ENCODE measurements at places on chromosomes 11 and 22.

DNA sequence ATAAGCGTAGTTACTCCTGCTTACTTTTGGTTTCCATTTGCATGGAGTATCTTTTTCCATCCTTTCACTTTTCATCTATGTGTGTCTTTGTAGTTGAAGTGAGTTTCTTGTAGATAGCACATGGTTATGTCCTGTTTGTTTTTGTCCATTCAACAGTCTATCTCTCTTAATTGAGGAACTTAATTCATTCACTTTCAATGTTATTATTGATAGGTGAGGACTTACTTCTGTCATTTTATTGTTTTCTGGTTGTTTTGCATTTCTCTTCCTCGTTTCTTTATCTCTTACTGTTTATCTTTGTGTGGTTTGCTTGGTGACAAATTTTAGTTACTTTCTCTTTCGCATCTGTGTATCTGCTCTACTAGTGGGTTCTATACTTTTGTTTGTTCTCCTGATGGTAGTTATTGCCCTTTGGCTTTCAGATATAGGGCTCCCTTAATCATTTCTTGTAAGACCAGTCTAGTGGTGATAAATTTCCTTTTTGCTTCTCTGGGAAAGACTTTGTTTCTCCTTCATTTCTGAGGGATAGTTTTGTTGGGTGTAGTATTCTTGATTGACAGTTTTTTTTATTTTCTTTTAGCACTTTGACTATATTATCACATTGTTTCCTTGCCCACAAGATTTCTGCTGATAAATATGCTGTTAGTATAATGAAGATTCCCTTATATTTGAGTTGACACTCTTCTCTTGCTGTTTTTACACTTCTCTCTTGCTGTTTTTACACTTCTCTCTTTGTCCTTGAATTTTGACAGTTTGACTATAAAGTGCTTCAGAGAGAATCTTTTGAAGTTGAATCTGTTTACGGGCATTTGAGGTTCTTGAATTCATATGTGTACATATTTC lies 9.0 kb upstream of the RAG1 start:
- no peak for DNase-seq

GRCh38 chr22:26842103-26842502 lies 184.7 kb downstream of the MIAT start:
- DNase-seq = no peak

DNA sequence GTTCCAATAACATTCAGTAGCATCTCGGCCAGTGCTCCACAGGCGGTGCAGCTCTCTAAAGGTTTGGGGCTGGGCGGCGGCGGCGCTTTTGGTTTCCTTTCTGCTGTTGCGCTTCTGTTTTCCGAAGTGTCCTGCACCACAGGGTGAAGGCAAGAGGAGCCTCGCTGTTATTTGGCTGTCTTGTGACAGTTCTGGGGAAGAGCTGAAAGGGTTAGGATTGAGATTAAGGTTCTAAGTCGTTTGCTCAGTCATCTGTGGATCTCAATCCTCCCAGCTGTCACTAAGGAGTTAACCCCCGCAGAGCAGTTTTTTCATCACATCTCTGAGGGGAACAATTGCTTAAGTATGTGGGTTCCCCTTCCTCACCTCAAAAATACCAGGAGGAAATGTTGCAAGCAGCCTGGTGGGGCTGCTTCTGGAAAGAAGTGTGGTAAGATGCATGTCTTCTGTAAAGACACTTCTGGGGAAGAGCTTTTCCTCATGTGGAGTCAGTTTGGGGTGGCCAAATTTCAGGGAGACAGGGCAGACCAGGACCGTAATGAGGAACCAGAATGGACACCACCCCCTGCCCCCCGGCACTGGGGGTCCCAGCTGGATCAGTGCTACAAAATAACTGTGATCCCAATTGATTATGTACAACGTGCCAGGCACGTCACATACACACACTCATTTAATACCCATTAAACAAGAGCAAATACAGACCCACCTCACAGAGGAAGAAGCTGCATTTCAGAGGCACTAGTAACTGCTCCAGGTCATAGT lies 14.2 kb downstream of the TMEM121B start:
- no peak for DNase-seq

- DNase-seq = no peak
These were observed 2.4 kb downstream of the ZC3H12C start for GRCh38 chr11:110095554-110095953.

GRCh38 chr22:50206599-50206998 lies 5.8 kb downstream of the SELENOO start:
- no peak for DNase-seq

GRCh38 chr22:20203552-20204201 lies 52.8 kb upstream of the CCDC188 start:
- DNase-seq = no peak

- DNase-seq = peak; percentile 21
These were observed 58.9 kb downstream of the MYEOV start for GRCh38 chr11:69352715-69353319.

DNA sequence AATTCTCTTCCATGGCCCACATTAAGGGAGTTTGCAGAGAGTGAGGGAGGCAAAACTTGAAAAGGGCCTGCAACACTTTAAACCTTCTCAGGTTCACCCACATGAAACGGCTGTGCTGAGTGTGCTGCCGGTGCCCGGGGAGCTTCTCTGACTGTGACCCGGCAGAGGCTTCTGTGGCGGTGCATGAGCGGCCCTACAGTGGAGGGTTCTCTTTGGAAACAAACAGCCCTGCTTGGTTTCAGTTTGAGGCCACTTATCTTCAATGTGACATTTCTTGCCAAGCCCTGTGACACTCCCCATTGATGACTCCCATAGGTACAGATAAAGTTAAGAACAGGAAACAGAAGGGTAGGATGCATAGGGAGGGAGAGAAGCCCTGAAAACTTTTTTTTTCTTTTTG lies 31.8 kb downstream of the FAM118A start:
- no peak for DNase-seq

- no peak for DNase-seq
These were observed 1.4 kb downstream of the C11orf24 start for GRCh38 chr11:68270196-68271022.

DNA sequence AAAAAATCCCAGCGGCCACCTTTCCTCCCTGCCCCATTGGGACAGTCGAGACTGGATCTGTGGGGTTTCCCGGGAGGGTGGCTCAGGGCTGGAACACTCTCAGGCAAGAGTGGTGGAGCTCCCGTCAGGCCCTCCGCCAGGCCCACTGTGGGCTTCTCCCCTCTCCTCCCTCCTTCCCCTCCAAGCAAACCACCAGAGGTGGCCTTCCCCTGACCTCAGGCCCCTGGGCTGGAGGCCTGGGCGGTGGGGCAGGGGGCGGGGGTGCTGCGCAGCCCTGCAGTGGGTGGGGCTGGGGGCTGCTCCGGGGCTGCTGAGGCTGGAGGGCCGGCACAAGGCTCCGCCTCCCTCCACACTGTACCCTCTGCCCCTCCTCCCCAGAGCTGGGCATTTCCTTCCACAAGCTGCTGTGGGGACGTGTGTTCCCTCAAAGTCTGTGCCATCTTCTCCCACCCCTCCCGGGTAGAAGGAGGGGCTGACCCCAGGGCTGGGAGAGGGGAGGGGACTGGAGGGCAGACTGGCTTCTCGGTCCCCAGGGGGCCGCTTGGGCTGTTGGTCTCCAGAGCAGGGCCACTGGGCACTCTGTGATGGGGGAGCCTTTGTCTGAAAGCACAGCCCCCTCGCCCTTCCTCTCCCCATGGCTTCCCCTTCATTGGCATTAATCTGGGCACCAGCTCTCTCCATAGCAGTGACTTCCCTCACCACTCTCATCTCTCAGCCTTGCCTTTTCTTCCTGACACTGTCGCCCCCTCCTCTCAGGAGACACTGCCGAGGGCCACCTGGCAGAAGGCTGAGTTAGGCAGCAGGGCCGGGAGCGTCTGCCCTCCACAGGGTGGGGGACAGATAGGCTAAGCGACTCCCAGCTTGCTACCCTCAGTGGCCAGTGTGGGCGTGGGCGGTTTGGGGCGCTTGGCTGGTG lies 7.1 kb downstream of the RCOR2 start:
- DNase-seq = no peak

GRCh38 chr11:104549019-104549418 lies 349.2 kb downstream of the CASP12 start:
- DNase-seq = no peak

- no peak for DNase-seq
These were observed 43.0 kb upstream of the ZBED5 start for GRCh38 chr11:10900681-10901415.

DNA sequence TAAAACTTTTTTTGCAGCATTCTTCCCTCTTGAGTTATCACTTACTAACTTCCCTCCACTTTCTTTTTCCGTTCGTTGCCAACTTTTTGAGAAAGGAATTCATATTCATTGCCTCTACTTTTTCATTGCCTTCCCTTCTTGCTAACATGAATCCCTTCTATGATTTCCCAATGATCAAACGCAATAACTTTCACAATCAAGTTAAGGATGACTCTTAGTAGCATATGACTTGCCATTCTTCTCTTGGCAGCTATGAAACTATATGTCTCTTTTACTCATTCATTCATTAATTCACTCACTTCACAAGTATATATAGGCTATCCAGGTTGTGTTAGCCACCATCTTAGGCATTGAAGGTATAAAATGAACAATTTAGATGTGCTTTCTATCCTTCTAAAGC lies 16.6 kb upstream of the ARHGAP20 start:
- no peak for DNase-seq

DNA sequence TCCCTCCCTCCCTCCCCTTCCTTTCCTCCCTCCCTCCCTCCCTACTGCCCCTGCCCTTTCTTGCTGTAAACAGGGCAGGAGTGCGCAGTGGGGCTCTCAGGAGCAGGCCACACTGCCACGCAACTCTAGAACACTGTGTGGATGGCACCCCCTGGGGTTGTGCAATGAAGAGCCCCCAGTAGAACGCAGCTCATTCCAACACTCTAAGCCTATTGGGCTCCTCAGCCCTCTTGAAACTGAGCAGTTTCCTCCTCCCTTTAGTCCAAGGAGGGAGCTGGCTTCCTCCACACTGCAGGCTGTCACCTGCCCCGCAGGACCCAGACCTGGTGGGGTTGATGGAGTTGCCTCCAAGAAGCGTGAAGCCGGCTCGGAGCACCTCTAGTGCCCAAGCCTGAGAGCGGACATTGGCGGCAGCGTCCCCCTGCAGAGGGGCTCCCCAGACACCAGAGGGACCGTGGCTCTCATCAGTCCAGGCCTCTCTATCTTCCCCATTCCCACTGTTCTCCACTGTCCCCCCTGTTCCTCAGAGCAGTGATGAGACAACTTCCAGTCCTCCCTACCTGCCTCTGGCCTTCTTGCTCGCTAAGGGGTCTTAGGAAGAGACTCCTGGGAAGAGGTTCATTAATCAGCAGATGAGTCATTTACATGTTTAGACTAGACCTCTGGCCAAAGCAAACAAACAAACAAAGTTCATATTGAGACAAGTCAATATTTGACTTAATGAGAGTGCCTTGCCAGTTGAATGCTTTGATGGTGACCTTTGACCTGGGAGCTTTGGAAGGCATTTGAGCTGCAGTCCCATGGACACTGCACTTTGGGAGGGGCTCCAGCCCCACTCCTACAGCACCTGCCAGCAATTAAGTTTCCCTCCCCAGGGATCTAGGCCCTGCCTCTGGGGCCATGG lies 64.0 kb downstream of the RPUSD4 start:
- no peak for DNase-seq

DNA sequence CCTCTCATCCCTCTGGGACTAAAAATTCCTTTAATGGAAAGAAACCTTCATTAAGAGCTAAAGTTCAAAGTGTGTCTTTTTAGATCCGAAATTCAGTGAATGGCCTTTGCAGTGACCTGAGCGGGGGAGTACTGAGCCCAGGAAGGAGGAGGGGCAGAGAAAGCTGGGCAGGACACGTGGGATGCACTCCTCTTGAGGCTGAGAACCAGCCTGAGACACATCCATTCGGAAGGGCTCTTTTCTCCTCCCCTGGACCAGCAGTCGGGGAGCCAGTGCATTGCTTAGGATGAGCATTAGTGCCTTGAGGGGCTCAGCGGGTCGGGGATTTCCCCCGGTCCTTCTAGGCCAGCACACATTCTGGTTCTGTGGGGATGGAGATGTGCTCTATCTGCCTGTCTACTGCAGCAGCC lies 258.9 kb upstream of the B3GAT1 start:
- no peak for DNase-seq

GRCh38 chr11:69524991-69525411 lies 43.5 kb downstream of the LINC01488 start:
- DNase-seq = no peak

DNA sequence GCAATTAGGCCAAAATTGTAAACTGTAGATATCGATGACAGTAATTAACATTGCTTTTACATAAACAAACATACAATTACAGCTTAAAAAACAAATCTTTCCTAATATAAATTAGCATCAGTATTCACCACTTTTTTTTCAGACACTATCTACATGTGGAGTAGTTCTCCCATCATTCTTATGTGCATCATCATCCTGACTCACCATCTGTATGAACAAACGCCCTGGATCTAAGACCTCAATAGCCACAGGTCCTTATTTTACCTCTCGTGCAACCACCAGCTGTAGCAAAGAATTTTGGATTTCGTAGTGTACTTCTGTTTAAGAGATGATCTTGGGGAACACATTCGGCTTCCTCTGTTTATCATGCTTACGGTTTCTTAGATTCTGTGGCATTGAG lies 551.9 kb upstream of the KIRREL3 start:
- DNase-seq = no peak
